ENCODE measurements at places on chromosomes 12 and 14. TPM values are rescaled to one million over a fixed set of nuclear protein-coding genes. Genes with fewer than 3 reads are reported as not detected.
A peak's percentile ranks its signal among the peaks of the same experiment; 100 is the strongest.

Gene KRT4
- total RNA-seq, result not detected

Gene EID3
- 4.2 TPM for total RNA-seq

Gene PRPF39
- total RNA-seq, result 35.6 TPM

Gene KRT73
- total RNA-seq, result not detected

Gene KRT3
- total RNA-seq, result not detected

Gene HNRNPA1
- 1,363 TPM for total RNA-seq

Gene PARP11
- total RNA-seq, result 28.6 TPM

Gene PAPLN
- 1.4 TPM for total RNA-seq

Gene STON2
- total RNA-seq, result 4.3 TPM

Gene KLRD1
- total RNA-seq, result 1.1 TPM

Gene RASSF9
- total RNA-seq, result not detected

Gene CLEC9A
- not detected for total RNA-seq

GRCh38 chr14:28782301-28782700 is 15.7 kb downstream of the FOXG1 start:
- DNase-seq, result no peak

- no peak for DNase-seq
Observed at GRCh38 chr12:71790331-71790730, 35.7 kb downstream of the RAB21 start.

- DNase-seq, result no peak
Observed at GRCh38 chr12:113071135-113072112, 14.9 kb downstream of the DTX1 start.

DNA sequence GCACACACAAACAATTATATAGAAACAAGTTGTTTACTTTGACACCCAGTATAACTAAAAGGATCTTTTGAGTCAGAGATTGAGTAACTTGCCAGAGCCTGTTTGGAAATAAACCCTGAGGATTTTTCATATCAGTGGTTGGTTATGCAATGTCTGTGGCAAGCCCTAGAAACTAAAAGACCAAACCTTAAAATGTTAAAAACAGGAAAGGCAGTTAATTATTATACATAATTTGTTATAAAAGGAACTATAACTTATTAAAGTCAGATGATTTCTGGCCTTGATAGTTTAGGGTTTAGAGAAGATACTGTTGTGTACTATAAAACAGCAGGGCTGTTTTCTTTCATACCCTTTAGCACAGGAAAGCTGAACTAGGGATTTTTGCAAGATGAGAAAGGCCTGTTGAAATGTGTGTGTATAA is 44.1 kb downstream of the PSEN1 start:
- no peak for DNase-seq

DNA sequence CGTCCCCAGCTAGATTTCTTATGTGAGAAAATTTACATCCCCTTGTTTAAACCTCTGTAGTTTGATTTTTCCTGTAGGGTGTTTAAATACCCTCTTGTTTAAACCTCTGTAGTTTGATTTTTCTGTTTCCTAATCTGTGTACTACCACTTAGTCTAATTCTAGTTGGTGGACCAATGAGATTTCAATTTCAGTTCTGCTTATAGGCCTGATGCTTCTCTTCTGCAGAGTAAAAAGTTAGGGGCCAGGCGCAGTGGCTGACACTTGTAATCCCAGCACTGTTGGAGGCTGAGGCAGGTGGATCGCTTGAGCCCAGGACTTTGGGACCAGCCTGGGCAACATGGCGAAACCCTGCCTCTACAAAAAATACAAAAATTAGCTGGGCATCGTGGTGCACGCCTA is 11.5 kb downstream of the UBC start:
- DNase-seq, result no peak

DNA sequence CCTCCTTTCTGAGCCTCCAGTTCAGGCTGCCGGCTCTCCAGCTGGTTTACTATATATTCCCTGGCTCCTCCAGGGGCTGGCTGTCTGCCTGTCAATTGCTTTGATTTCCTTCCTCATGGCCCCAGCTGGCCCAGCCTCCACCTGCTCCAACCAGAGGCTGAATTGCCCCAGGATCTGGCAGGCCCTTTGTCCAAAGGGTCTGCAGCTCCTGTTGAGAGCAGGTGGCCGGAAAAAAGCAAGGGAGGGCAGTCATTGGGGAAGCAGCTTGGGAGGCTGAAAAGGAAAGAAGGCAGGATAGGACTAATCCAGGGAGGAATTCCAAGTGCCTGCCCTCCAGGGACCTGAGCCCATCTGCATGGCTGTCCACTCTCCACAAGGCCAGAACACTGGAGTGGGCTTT is 25.3 kb downstream of the PAH start:
- no peak for DNase-seq

GRCh38 chr12:116520801-116521471 is 38.2 kb upstream of the MAP1LC3B2 start:
- no peak for DNase-seq

- DNase-seq, result no peak
Observed at GRCh38 chr12:24408305-24408704, 458.8 kb upstream of the SOX5 start.

GRCh38 chr14:91484186-91484585 is 25.9 kb downstream of the PPP4R3A start:
- no peak for DNase-seq

DNA sequence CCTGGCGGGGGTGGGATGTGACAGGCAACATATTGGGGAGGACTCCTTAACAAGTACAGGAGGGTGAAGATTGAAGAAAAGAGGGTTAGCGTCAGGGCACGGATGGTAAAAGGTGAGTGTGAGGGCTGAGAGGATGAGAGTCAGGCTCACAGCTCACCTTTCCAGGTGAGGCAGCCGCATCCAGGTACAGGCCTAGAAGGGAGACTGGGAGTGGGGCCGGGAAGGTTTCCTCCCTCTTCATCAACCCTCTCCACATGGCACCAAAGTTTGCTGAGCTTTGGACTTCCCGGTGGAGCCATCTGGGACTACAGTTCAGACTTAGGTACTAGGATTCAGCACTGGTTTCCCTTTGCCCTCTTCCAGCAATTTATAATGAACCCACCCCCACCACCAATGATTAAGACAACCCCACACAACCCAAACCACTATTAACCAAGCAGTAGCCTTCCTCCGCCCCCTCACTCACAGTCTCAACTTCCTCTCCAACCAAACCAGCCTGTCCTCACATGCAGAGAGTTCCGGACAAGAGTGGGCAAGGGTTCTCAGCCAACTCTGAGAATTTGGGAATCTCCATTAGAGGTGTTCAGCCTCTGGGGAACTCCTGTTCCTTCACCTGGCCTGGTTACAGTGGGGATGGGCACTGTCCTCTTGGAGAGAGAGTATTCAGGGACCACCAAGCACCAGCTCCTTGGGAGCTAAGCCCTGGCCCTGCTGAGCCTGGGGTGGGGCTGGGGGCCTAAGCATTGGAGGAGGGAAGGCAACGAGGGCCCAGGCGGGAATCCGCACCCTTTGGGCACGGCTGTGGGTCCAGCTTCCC is 2.4 kb upstream of the HOXC4 start:
- no peak for DNase-seq

GRCh38 chr14:97499790-97500481 is 702.8 kb downstream of the VRK1 start:
- DNase-seq, result no peak

DNA sequence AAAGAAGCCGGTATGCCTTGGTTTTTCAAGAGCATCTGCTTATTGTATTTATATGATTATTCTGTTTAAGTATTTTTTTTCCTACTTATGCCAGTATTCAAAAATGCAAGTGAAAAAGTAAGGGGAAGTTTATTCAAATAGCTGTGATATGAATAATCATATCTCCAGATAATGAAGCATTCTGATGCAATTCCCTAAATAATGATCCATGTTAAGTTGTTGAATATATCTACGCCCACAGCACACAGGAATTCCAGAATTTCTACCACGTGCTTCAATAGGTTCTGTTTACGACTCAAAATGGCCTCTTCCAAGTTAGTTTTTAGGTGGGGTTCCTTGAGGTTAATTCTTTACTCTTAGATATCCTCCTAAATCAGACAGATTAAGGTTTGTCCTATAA is 208.3 kb downstream of the NAV3 start:
- no peak for DNase-seq

GRCh38 chr14:93967637-93968250 is 8.6 kb downstream of the ASB2 start:
- no peak for DNase-seq

DNA sequence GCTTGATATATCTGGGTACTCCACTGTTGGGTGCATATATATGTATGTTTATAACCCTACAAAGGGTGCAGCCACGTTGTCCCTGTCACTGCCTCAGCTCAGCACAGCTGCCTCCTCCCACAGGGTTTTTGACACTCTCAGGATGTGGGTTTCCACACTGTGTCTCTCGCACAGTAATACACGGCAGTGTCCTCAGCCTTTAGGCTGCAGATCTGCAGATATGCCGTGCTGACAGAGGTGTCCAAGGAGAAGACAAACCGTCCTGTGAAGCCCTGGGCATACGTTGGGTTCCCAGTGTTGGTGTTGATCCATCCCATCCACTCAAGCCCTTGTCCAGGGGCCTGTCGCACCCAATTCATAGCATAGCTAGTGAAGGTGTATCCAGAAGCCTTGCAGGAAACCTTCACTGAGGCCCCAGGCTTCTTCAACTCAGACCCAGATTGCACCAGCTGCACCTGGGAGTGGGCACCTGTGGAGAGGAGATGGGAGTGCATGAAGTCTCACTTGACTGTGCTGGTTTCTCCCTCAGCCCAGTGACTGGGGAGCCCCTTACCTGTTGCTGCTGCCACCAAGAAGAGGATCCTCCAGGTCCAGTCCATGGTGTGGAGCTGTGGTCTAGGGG is 498.7 kb downstream of the TMEM121 start:
- peak; percentile 51 for DNase-seq

- DNase-seq, result no peak
Observed at GRCh38 chr12:30696943-30697342, 1.3 kb upstream of the IPO8 start.

All from activated CD4-positive, alpha-beta memory T cell treated with anti-CD3 and anti-CD28 coated beads, Interleukin-2, amount 10 ng/mL, durations not matched to agents 7 days and 5 days (primary cell).